Neural crest cell (in vitro differentiated cells): ENCODE measurements at places on chromosomes 11 and 22.

DNA sequence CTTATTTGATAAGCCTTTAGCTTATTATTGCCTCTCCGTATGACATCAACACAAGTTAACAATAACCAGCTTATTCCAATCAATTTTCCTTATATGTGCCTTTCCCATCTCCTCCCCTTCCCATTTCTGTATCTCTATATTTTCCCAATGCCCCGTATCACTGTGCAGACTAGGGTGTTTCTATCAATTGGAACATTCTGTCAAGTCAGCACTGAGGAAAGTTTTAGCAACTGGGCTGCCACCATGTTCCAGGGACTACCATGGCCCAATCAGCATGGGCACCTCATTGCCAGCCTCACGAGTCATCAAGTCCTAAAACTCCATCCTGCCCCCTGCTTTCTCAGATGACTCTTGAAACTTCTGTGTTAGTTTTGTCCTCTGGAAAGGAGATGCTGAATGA, 973.1 kb upstream of the CNTN5 start:
- no peak for DNase-seq

DNA sequence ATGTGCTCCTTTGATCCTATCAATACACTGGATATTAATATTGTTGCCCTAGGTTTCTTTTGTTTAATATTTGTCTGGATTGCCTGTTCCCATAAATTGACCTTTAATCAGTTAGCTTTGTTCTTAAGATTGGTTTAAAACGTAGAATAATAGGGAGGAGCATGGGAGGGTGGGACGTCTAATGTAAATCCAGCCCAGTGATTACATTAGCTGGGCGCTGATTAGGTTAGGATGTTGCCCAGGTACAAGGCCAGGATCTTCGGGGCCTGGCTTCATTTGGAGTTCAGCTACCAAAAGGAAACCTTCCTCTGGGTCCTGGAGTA, at the start of gene SRSF8:
Gene SRSF8 (plus strand): TSS at position 204 of the 323 bp plus-strand sequence. CDS start 308 bp downstream, outside the sequence.
- no peak for DNase-seq

DNA sequence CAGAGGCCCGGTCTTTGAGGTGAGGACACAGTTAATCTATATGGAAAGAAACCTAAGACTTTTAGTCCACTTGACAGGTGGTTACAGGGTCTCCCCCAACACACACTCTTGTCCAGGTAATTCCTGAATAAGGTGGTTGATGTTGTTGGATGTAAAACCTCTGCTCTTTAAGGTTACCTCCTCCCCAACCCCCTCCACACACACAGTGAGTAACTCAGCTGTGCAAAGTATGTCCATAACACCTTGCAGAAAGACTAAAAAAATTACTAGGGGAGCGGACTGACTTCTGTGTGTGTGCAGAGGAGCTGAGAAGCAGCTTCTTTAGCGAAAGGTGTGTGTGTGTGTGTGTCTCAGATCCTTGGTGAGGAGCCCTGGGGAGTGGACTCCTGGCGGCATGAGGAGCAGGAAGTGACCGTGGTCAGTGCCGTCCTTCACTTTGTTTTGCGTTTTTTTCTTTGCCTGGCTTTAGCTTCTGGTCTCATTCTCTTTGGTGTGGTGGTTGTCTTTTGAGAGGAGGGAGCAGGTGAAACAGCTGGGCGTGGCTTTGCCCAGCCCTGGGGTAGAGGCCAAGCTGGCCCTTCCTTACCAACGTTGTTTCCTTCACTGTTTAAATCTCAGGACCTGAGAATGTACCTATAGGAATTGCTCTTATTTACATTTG, 1.7 kb downstream of the ZBED4 start:
- no peak for DNase-seq

DNA sequence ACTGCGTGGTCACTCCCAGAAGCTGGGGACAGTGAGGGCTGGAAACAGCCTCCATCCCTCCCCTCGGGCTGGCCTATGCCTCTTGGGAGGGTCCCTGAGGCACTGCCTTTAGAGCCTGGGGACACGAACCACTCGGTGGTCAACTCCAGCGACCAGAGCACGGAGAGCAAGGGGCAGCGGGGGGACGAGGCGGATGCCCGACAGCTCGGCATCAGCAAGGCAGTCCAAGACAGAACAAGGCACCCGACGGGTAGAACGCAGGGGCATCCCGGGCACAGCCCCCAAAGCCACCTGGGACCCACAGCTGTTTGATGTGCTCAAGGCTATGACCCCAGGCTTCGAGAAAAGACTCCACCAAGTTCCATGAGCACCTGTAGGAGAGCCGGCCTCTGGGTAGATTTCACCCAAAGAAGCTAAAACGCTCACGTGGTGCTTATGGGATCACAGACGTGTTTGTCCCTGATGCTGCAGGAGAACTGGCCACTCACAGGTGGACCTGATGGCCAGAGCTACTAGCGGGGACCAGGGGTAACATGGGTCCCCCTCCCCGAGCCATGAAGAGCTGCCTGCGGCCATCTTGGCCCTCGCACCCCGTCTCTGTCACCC, 510 bp upstream of the LSP1 start:
- DNase-seq: no peak

GRCh38 chr11:58024601-58025091, 965 bp downstream of the OR9Q1 start:
- no peak for DNase-seq

DNA sequence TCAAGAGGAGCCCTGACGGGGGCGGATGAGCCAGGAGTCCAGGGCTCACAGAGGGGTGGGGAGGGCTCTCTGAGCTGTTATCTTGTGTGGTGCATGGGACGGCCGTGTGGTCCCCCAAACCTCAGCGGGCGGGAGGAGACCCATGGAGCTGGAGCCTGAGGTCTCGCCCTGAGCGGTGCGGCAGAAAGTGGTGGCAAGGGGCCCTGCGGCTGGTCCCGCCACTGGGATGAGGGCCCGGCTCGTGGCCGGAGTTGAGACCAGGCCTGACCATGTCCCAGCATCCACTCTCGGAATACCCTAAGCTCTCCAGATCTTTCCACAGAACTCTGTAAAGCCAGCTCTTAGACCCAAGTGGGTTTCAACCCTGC, 22.6 kb upstream of the TTLL12 start:
- no peak for DNase-seq

- DNase-seq: no peak
These were observed 51.0 kb downstream of the SYTL2 start for GRCh38 chr11:85759915-85760314.
